Karpas-422 (cell line): ENCODE measurements at places on chromosomes 7 and 10. TPM values are rescaled to one million over a fixed set of nuclear protein-coding genes. Genes with fewer than 3 reads are reported as not detected.

DNA sequence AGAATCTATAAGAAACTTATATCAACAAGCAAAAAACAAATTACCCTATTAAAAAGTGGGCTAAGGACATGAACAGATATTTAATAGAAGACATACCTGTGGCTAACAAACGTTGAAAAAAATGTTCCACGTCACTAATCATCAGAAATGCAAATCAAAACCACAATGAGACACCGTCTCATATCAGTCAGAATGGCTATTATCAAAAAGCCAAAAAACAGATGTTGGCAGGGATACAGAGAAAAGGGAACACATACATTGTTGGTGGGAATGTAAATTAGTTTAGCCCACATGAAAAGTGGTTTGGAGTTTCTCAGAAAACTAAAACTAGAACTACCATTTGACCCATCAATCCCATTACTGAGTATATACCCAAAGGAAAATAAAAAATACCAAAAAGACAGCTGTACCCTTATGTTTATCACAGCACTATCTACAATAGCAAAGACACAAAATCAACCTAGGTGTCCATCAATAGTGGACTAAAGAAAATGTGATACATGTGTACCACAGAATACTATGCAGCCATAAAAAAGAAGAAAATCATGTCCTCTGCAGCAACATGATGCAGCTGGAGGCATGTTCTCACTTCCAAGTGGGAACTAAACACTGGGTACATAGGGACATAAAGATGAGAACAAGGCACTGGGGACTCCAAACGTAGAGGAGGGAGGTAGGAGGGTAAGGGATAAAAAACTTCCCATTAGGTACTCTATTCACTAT, 83.8 kb upstream of the TMEM168 start:
- H3K36me3 ChIP-seq: no peaks in the 10 kb centered on the region
- H3K27ac ChIP-seq: no peak overlapping the region
- peak; percentile 44 for DNase-seq
- H3K4me3 ChIP-seq: no peak overlapping the region

VGF gene
- 0.86 and 1.4 TPM in 2 replicates for total RNA-seq

DNA sequence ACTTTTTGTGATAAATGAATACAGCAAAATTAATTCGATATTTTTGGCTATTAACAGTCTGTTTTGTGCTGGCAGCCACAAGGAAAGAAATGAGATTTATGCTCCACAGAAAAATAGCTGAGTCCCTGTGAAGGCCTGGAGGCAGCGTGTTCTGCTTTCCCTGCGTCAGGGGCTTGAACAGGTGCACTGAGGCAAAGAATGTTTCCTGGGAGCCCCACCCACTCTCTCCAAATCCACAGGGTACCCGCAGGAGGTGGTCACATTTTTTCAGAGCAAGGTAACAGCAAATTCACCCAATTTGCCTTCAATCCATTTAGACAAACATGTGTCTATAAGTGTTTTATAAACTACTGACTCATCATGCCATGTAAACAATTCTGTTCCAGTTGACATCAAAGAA, 308.1 kb downstream of the TCERG1L start:
- H3K36me3 ChIP-seq: no peaks in the 10 kb centered on the region; the same call in 1 of the 2 replicates
- 0 out of 2 replicates have a peak, but pooled peaks cover 2% of the 10 kb centered on the region for H3K27me3 ChIP-seq
- peaks cover 82% of the 10 kb centered on the region for H3K4me1 ChIP-seq
- H3K4me3 ChIP-seq: peak overlapping the region; percentile 41
- peak overlapping the region; percentile 99 for H3K27ac ChIP-seq

DNA sequence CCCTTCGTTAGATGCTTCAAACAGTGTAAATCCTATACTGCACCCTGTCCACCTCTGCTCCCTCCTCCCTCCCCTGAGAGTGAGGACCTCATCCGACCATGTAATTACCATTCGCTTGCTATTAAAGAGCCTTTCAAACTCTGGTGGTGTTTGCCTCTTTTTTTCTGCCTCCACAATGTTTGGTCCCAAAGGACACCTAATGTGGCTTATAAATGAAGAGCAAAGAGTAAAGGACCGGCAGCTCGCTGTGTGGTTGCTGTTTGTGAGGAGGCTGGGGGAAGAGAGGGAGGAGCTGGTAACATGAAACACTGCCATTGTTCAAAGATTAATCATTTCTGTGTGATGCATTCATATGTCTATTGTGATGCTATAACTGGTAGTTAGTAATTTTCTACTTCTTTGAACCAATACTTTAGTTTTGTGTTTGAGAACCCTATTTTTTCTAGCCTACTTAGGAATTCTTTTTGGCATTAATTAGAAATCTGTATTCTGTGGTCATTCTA, 27.9 kb downstream of the MTURN start:
- peaks cover 78% of the 10 kb centered on the region for H3K4me1 ChIP-seq
- H3K27ac ChIP-seq: peak overlapping the region; percentile 91
- DNase-seq: peak; percentile 76
- H3K36me3 ChIP-seq: peaks cover 17% of the 10 kb centered on the region; the same call in 1 of the 2 replicates
- peak overlapping the region; percentile 51 for H3K4me3 ChIP-seq

TBC1D12 gene
- total RNA-seq: not detected in 2 replicates

ASB13 gene
- total RNA-seq: 12.2 and 26.0 TPM in 2 replicates

MYL10 gene
- not detected in 2 replicates for total RNA-seq

PRSS37 gene
- total RNA-seq: not detected in 2 replicates

HMX3 gene
- not detected in 2 replicates for total RNA-seq

FBXO24 gene
- total RNA-seq: 1.0 TPM in 1 of 2 replicates, not detected in the other

- H3K4me3 ChIP-seq: no peak overlapping the region
- DNase-seq: no peak
- no peaks in the 10 kb centered on the region for H3K4me1 ChIP-seq
Measured at GRCh38 chr7:26100406-26101339, 51.3 kb upstream of the NFE2L3 start.
